Trophoblast cell (in vitro differentiated cells and primary cell): ENCODE measurements at places on chromosomes 12 and 14.

- no peak for DNase-seq
These were observed at the start of gene P3H3 for GRCh38 chr12:6827982-6828780. TSS of gene P3H3 (plus strand) at chr12:6828407. CDS start at chr12:6828441, 34 bp downstream.

DNA sequence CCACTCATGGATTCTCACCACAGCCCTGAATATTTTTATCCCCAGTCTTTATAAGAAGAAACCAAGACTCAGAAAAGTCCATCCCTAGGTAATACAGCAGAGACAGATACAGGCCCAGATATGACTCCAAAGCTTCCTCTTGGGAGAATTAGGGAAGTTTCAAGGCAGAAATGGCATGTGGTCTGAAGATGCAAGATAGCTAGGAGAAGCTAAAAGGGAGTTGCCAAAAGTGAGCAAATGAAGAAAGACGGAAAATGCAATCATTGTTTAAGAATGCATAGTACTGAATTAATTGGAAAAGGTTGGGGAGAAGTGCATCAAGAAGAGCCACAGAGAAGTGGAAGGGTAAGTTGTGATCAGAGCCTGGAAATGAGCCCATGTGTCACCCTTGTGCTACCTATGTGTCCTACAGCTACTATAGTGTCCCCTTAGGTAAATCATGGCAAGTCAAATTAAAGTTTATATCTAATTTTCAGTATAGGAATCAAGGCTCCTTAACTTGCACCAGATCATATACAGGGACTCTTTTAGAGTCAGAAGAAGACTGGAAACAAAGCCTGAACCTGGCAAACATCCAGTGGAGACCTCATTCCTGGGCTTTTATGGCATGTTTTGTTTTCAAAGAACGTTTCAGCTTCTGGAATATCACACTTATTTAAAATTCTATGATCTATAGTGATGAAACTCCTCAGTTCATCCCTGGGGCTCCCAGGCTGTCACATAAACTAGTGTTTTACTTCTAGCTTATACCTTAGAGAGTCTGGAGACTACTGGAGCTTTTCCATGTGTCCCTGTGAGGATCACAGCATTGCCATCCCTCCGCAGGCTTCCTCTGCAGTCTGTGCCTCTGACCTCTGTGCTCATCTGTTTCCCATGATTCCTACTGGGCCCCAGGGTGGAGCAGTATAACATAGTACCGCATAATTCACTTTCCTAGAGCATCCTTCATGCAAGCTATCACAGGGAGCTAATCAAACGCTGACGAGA, 189.0 kb upstream of the CDKN3 start:
- DNase-seq = no peak

DNA sequence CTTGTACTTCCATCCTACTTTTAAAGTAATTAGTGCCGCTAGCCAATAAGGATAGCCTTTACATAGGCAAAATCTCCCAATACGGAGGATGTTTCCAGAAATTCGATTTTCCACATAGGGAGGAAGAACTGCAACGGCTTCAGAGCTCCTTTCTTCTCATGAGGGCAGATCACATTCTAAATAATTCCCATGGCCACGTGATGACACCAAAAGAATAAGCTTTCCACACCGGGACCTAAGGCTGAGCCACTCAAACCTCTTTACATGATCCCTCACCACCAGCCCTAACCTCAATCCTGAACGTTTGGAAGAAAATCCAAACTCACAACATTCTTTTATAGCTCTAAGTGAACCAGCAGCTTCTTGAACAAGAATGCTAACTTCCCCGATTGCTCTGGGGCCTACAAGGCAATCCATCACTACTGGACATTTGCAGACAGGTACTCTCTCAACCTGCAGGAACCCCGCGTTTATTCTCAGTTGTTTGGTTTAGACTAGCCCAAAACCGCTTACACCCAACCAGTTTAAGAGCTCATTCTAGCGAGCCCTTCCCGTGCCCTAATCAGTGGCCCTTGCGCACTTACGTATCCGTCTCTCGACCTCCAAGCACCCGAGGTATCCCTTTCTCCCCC, 884 bp downstream of the CAPRIN2 start:
- peak; percentile 70 for DNase-seq

GRCh38 chr14:50734950-50735695, 67.0 kb upstream of the SAV1 start:
- peak; percentile 88 for DNase-seq

DNA sequence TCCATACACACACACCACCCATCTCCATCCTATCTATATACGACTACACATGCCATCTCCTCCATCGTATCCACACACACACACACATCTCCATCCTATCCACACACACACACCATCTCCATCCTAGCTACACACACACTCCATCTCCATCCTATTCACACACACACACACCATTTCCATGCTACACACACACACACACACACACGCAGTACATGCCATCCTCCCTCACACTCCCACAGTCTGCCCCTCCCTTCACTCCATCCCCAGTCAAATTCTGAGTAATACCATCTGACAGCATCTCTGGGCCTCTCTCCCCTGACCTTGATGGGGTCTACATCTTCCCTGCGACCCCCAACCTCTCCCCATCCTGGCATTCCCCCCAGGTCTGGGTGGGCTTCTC, 193.8 kb upstream of the LHX5 start:
- DNase-seq = no peak

- DNase-seq = no peak
These were observed 33.3 kb upstream of the PPM1A start for GRCh38 chr14:60215520-60216420.

DNA sequence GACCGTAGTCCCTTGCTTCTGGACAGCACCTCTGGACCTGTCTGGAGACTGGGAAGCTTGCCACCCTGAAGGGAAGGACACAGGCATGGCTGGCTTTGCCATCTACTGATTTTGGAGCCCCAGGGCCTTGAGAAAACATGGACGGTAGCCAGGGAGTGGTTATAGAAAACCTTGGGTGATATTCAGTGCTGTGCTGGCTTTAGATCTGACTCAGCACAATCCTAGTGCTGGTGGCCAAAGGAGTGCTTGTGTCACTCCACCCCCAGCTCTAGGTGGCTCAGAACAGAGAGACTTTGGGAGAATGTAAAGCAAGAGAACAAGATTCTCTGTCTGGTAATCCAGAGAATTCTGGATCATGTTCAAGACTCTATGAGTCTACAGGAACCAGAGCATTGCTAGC, 214.5 kb upstream of the IGF1 start:
- DNase-seq = no peak

- DNase-seq = no peak
These were observed 428.2 kb downstream of the RAD51B start for GRCh38 chr14:68247676-68248268.

GRCh38 chr14:95365401-95365800, 45.7 kb upstream of the CLMN start:
- DNase-seq = no peak

DNA sequence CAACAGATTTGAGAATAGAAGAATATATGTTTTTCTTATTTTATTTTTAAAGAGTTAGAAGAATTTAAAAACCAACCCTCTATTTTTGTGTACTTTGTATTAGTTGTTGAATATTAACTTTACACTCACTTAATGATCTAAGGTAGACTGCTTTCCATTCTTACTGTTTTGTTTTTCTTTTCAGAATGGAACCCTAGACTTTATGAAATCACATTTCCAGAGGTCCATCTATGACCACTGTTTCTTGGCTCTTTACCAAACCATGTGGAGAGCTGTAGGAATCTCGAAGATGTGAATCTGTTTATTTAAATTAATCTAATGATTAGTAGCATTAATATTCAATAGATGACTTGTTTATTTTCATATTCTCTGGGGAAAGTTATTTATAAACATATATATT, 7.2 kb upstream of the PIK3C2G start:
- DNase-seq = no peak

DNA sequence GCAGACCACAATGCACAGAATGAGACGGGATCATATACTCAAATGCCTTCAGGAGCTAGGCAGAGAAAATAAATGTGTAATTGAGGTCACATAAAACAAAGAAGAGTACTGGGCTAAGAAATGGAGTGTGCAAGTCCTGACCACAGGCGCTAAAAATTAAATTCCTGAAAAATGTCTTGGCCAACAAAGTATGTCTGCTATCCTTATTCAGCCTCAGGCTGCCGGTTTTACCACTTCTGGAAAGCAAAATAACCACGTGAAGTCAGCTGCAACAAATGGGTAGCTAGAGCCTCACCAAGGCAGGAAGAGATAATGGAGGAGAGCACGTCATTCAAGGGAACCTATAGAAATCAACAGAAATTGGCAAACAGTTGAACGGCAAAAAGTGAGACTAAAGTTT, 3.1 kb downstream of the PYGL start:
- DNase-seq = peak; percentile 97

GRCh38 chr12:101671833-101672232, 25.6 kb upstream of the CHPT1 start:
- DNase-seq = no peak

GRCh38 chr12:132009336-132009859, 59.7 kb downstream of the EP400 start:
- DNase-seq = no peak

- no peak for DNase-seq
These were observed 3.9 kb downstream of the GPHN start for GRCh38 chr14:66511849-66512248.

DNA sequence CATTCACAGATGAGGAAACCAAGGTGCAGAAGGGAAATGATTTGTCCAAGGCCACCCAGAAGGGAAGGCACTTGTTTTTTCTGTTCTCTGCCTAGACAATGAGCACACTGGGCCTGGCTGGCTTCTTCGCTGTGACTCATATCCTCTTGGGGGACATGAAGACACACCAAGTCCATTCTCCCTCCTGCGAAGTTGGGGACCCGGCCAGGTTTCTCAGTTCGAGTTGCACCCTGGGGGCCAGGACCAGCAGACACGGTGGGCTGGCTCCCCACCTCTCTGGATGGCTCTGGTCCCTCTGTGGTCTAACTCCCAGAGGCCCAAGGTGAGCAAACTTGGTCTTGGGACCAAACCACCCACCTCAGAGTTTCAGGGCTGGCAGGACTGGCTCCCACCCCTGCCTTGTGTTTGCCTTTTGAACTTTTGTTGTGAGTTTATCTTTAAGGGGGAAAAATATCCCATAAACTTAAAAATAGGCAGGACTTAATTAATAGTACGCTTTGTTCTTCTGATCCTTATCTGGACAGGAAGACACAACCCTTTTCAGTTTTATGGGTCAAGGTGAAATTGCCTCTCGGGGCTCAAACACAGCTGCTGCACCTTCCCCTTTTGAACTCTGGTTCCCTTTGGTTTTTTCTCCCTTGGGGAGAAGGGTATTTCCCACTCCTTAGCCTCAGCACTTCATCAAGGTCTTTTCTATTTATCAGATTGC, 9.0 kb upstream of the MLEC start:
- DNase-seq = no peak
